Right lung (tissue), 10 donors: ENCODE measurements at places on chromosomes 12 and 14. TPM values are rescaled to one million over a fixed set of nuclear protein-coding genes. Genes with fewer than 3 reads are reported as not detected.

DNA sequence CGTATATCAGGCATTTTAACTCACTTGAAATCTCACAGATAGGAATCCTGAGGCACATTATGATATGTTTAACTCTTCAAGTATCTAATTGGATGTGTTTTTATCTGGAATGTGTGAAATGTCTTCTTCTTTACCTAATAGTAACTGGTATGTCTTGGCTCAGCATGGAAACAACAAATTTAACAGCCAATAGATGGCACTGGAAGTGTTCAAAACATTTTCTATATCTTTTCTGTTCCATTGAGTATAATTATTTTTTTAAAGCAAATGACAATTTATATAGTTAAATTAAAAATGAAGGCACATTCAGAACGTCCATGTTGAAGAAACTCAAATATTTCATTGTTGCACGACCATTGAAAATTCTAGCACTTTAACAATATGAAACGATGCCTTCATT lies 164.6 kb upstream of the SLC16A7 start:
- no peak for DNase-seq

- no peak for DNase-seq
These were observed 4.1 kb downstream of the PROX2 start for GRCh38 chr14:74871819-74872218.

The TAS2R8 gene
- polyA plus RNA-seq, result not detected

The CCDC38 gene
- 0.96 TPM for polyA plus RNA-seq

DNA sequence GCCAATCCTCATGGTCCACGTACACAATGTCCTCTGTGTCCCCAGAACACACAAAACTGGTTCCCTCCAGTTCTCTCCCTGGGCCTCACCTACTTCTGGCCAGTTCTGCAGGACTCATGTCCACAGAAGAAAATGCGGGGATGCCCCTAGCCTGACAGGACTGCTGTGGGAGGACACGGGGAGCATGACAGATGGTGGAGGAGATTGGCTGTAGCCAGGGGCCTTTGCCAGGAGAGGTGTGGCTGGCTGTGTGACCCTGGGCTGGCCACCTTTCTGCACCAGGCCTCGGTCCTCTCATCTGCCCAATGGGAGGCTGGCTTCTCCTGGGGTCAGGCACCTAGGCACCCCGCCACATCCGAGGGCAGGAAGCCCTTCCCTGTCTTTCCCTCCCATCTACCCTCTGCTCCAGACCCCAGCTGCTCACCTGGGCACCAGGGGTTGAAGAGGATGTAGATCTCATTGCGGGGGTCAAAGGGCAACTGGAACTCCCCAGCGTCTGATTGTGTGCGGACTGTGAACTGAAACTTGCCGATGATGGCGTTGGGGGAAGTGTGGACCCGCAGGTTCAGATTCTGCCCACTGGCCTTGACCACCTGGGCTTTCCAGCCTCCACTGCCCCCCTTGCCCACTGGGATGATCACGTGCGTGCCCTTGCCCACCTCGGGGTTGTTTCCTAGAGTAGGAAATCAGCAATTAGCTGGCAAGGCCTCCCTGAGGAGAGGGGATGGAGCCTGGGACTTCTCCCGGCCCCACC lies 2.8 kb downstream of the TGM1 start:
- DNase-seq, result no peak

The FAM181A gene
- polyA plus RNA-seq, result 0.46 TPM

- DNase-seq, result no peak
These were observed 138.1 kb downstream of the NELL2 start for GRCh38 chr12:44738051-44738450.

The OTX2 gene
- not detected for polyA plus RNA-seq

The KRT85 gene
- polyA plus RNA-seq, result not detected
